ENCODE measurements at places on chromosomes 3 and 15.

DNA sequence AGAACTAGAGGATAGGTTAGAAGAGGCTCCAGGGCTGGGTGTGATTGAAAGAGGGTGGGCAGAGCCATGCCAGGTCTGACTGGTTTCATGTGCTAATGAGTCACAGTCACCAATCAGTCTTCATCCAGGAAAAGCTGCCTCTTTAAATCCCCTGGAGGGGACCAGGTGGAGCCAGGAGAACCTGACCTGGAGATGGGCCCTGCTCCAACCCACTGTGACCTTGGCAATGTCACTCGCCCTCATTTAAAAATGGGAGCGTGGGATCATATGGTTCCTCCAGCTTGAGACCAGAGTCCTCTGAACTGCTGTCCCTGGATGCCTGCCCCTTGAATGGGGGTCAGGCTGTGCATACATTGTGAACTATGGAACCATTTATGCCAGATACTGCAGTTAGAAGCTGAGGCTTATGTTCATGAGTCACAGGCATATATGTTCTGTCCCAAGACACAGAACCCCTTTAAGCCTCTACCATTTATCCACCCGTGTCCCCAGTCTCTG is 23.0 kb downstream of the HES1 start:
- no peak for DNase-seq

- DNase-seq: no peak
These were observed 16.5 kb downstream of the CALML4 start for GRCh38 chr15:68188647-68189046.

- peak; percentile 25 for DNase-seq
These were observed 420 bp downstream of the SLC27A2 start for GRCh38 chr15:50182219-50183013.

- DNase-seq: no peak
These were observed 8.9 kb downstream of the PARP14 start for GRCh38 chr3:122689587-122689986.

- DNase-seq: no peak
These were observed 19.5 kb downstream of the DUSP7 start for GRCh38 chr3:52036829-52037228.

- DNase-seq: no peak
These were observed 252.4 kb upstream of the C2CD4B start for GRCh38 chr15:62417439-62417838.

DNA sequence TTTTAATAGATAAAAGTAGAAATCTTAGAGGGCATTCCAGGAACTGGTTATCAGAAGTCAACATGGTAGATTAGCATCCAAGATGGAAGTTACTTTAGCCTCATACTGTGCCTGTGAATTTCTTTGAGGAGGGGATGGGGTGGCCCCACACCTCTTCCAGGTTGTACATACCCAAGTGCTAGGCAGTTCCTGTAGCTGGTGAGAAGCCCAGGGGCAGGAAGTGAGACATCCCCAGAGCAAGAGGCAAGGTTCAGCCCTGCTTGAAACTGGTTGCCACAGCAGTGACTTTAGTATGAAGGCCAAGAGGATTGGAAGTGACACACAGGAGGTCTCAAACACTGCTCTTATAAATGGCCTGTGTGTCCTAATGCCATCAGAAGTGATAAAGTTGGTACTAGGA is 11.9 kb downstream of the GTPBP8 start:
- no peak for DNase-seq

- DNase-seq: no peak
These were observed 21.7 kb downstream of the SLMAP start for GRCh38 chr3:57777774-57778173.

GRCh38 chr3:116474032-116474780 is 28.9 kb upstream of the LSAMP start:
- DNase-seq: no peak

DNA sequence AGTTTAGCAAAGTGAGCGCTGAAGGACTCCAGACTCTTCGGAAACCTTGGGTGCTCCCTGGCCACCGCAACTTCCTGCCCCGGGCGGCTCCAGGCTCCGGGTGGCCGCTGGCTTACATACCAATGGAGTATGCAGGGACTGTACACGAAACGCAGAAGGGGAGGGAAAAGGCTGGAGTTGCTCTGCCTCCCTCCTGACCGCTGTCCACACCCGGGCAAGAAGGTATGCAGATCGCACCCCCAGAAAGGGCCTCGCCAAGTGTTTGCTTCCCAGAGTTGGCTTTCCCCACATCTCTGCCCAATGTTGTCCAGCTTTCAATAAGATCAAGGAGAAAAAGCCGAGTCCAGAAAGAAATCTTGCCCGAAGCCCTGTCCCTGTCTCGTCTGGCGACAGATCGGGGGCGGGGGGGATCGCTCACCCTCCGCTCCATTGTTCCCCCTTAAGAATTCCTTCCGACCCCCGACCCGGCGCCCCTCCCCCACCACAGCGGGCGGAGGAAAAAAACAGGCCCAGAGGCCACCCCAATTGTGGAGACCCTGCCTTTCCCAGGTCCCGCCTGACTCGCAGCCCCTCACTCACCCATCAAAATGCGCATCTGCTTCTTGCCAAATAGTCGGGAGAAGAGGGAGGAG is 533 bp downstream of the ARF4 start:
- DNase-seq: peak; percentile 84

DNA sequence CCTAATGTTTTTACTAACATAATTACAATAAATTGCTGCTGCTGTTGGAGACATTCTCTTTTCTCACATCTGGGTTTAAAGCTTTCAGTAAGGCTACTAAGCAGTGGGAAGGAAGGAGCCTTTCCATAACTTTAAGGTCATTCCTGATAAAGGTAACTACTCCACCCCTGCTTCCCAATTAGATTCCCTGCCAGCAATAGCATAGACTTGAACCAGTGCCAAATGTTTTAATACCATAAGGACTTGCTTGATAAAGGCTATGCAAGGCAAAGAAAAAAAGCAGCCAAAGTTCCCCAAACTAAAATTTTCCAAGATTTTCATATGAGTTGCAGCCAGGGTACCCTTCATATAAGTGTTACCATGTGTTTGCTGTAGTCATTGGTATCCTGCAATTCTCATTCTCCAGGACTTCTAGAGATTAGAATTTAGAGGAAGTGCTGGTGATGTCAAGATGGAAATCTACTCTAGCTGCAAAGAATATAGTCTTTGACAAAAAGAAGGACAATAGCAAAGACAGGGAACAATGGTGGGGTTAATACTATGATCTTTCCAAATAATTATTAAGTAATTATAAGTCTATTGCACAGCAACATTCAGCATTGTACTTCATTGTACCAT is 106.1 kb downstream of the FILIP1L start:
- peak; percentile 34 for DNase-seq

- DNase-seq: peak; percentile 52
These were observed 783 bp downstream of the RNF168 start for GRCh38 chr3:196502775-196503195.

- no peak for DNase-seq
These were observed 16.1 kb upstream of the IL1RAP start for GRCh38 chr3:190497811-190498210.

GRCh38 chr3:182683453-182683852 is 109.9 kb upstream of the ATP11B start:
- DNase-seq: peak; percentile 86

- DNase-seq: no peak
These were observed 17.3 kb upstream of the ATP10A start for GRCh38 chr15:25880411-25880810.

- no peak for DNase-seq
These were observed 622.2 kb upstream of the ZNF385D start for GRCh38 chr3:22373182-22373581.

DNA sequence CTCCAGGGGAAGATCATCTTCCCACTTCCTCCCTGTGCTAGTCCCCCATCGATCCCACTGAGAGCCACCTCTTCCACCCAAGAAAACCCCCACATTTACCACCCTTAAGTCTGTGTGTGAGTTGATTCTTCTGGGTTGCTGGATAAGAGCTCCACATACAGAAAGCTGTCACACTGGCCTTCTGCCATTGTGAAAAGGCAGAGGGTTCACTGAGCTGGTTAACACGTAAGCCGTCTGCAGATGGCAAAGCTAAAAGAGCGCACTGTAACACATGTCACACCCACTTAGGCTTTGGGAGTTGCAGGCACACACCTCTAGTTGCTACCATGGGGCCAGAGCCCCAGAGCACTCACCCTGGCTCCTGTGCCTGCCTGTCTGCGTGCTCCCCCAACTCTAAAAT is 309.8 kb upstream of the LRRC3B start:
- DNase-seq: no peak

- no peak for DNase-seq
These were observed 183.2 kb downstream of the SSR3 start for GRCh38 chr3:156371701-156372100.

DNA sequence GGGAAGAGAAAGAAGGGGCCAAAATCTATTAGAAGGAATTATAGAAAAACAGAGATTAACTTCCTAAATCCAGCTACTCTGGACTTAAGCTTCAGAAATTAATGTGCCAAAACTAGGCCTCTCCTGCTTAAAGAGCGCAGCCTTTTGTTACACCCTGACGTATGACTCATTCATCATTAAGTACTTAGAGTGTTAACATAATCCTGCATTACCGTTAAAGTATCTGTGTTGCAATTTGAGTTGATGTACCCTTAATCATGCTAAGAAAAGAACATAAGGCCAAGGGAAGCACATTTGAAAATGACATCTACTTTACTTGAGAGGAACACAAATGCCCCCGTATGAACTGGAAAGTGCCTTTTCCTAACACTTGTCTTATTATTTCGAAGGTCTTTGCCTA is 7.9 kb downstream of the HTR3D start:
- no peak for DNase-seq

DNA sequence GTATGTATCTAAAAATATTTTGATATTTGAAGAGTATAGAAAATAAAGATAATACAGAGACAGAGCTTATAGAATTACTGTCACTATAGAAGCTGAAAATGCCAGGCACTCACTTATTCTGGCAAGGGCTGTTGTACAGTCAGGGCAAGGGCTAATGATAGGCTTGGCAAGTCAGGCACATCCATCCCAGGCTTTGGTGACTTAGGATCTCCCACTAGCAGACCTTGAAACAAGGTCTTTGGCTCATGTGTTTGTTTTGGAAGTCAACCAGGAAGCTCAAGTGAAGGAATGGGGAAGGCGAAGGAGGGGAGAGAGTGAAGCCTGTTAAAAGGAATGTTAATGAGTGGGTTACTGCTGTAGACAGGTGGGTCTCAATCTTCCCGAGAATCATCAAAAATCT is 199.1 kb upstream of the SUCLG2 start:
- no peak for DNase-seq

DNA sequence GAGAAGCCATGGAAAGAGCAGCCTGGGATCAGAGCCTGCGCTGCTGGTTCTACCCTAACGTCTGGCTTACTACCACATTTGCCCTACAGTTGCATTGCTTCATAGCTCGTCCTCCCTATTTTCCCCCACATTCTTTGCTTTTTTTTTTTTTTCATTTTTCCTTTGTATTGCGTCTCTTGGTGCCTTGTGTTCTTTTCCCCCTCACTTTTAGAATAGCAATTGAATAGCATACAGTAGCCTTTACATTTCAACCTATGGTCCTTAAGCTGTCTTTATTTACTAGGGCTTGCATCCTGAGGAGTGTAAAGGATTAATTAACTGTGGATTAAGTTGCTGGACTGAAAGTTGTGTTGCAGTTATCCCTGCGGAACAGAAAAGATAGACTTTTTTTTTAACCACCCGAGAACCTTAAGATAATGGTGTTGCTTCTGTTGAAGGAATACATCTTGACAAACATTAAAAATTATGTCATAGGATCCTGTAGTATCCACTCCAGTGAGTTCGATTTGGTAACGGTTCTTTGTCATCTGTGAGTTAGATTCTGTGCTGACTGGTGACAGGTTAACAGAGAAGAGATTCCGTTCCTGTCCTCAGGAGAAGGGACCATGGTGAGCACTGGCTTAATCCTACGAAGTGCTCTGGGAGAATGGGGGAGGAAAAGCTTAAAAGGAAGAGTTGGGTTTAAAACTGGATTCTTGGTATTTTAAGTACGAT is 417.4 kb upstream of the NAALADL2 start:
- DNase-seq: peak; percentile 65

GRCh38 chr3:14480207-14481017 is 59.7 kb downstream of the GRIP2 start:
- DNase-seq: no peak

DNA sequence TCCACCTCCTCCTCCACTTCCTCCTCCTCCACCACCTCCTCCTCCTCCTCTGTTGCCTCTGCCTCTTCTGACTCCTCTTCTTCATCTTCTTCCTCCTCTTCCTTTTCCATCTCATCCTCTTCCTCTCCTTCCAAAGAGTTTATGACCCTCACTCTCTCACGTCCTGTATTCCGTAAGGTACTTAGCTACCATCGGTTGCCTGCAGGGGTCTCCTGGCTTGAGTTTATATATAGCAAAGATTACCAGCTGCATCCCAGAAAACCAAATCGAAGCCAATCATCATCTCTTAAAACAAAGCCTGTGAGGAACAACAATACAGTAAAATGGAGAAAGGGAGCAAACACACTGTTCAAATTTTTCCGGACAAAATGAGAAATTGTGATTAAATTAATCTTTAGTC is 317.4 kb downstream of the C3orf38 start:
- DNase-seq: no peak

GRCh38 chr3:53965291-53965690 is 73.6 kb upstream of the SELENOK start:
- no peak for DNase-seq

GRCh38 chr15:40289140-40289775 is 6.4 kb upstream of the ANKRD63 start:
- DNase-seq: no peak

DNA sequence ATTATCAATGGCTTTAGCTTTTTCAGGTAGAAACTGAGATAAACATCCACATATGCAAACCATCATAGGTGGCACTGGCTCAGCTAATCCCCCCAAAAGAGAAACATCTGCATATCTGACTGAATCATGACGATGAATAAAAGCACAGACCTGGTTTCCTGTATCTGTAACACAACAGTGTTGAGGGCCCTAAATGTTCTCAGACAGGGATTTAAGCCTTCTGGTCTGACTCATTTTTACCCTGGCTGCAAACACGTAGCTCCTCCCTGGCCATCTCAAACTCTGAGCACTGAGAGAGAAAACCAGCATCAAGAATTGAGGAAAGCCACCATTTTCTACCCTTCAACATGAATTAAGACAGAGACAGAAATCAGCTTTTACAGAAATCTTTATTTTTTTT is 35.2 kb downstream of the GLB1 start:
- DNase-seq: no peak

DNA sequence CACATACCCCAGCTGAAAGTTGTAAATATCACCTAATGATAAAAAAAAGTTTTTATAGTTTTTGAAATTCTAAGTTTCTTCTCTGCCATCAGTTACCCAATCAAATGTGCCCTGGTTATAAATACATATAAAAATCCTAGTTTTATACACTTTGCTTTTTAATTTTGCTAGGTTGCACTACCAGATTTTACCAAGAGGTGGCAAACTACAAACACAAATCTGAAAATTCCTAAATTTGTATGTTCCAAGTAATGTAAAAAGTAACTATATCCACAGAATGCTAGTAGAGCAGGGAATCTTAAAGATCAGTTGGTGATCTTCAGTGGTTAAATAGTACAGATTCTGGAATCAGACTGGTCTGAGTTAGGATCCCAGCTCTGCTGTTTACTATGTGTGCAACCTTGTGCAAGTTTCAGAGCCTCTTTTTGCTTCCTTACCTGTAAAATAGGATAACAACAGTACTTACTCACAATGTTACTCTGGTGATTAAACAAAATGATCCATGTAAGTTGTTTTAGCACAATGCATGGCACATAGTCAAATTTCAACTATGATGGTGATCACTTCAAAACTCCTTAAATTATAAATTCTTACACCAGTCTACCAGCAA is 11.0 kb downstream of the TRPM7 start:
- peak; percentile 71 for DNase-seq

All from lung (tissue), 17 donors.